MG63 (cell line): ENCODE measurements at places on chromosomes 7 and 10. TPM values are rescaled to one million over a fixed set of nuclear protein-coding genes. Genes with fewer than 3 reads are reported as not detected.

- DNase-seq, result no peak
Measured at GRCh38 chr10:55870186-55870585, 490.9 kb downstream of the ZWINT start.

GRCh38 chr10:96017191-96017687, 26.1 kb upstream of the CCNJ start:
- DNase-seq, result no peak

DNA sequence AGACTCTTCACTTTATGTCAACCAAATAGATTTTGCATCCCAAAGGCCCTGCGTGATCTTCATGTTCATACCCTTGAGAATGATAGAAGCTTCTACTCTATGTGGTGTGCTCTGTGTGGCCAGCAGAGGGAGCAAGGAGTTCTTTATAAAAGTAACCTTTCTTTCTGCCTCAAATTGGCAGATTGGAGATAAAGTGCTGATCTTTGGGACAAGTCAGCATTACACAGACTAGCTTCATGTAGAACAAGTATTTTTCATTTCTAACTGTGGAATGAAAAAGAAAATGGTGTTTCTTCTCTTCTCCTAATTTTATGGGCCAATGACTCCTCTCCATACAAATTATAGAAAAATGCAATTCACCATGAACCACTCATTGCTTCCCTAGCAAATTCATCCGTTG, 1214.1 kb downstream of the SORCS1 start:
- DNase-seq, result peak; percentile 11

DNA sequence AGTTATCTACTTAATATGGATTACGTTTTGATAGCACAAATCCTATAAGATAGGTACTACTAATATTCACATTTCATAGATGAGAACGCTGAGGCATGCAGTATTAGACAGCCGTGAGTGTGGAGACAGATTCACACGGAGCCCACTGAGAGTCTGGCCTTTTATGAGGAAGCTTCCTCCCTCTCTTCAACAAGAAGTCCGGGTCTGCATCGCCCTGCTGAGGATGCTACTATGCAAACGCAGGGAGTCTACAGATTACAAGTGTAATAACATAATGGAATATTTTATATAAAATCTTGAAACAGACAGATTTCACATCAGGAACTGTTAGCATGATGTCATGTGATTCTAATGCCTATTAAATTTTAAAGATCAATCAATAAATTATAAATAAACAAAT, 255.9 kb upstream of the GLI3 start:
- no peak for DNase-seq

- peak; percentile 50 for DNase-seq
Measured at GRCh38 chr10:100827819-100828737, 82.7 kb downstream of the PAX2 start.

DNA sequence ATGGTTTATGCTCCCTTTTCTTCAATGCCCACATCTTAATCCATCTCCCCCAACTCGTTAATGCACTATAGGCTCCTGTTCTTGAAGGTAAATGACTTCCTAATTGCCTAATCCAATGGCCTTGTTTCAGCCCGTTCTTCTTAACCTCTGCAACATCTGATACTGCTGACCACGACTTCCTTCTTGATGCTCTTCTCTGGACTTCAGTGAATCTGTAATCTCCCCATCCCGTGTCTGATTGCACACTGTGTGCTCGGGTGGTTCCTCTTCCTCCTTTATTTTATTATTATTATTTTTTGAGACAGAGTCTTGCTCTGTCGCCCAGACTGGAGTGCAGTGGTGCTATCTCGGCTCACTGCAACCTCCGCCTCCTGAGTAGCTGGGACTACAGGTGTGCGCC, 58.9 kb downstream of the HIPK2 start:
- no peak for DNase-seq

GRCh38 chr7:23486002-23486773, 15.9 kb upstream of the IGF2BP3 start:
- no peak for DNase-seq

DNA sequence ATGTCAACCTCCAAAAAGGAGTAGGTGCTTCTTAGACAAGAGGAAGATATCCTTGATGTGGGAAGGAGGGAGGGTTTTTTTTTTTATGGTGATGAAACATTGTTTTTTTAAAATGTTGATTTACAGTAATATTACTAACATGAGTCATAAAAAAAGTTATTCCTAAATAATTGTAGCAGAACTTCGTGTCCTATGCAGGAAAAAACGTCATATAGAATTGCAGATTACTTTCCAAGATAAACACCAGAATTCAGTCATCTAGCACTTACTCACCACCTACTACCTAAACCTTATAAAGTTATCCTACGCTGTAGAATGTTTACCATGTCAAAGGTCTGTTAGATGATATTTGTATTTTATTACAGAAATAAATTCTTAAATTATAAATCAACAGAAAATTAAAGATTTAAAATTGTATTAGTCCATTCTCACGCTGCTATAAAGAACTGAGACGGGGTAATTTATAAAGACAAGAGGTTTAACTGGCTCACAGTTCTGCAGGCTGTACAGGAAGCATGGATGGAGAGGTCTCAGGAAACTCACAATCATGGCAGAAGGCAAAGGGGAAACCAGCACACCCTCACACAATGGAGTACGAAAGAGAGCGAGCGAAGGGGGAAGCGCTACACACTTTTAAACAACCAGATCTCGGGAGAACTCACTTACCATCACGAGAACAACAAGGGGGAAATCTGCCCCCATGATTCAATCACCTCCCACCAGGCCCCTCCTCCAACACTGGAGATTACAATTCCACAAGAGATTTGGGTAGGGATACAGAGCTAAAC, 105.2 kb upstream of the NEBL start:
- no peak for DNase-seq

DNA sequence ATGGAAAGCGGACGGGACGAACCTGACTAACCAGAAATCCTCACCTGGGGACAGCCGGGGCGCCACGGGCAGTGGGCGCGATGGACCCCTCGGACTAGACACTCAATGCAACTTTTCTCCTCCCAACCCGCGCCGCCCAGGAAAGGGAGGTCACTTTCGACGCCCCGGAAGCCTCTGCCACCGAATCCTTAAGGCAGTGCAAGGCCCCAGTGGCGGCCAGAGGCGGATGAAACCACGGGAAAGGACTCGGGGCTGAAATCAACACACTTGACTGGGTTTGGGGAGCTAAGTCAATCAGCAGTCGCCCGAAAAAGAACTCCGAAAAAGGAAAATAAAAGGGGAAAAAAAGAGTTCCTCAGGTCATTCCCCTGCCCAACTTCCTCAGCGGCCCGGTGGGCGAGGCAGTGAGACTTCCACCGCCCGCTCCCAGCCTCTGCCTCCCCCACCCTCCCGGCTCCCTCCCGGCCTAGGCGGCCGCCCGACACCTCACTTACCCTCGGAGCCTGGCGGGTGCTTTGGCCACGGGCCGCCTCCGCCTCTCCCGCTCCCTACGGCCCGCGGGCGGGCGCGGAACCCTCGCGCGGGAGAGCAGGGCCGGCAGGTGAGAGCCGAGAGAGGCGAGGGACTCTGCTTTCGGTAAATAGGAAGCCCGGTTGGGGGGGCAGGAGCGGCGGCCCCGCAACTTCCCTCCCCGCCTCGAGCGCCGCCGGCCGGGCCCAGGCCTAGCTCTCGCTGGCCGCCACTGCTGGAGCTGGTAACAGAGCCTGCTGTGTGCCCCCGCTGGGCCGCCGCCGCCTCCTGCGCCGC, 518 bp downstream of the WAPL start:
- peak; percentile 66 for DNase-seq

DNA sequence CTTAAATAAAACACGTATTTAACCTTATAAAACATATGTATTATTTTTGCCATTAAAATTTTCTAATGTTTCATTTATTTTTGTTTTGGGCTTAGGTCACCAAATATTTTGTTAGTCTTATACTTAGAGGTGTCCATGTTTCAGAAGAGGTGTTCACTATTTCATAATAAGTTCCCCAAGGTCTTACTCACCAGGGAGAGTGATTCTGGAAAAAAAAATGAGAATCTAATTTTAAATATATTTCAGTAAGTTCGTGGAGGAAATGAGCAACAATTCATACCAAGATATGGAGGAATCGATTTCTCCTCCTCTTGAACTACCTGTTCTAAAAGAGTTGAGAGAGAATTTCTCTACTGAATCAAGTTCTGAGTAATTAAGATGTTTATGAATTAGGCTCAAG, 271.6 kb upstream of the SLC26A5 start:
- no peak for DNase-seq

DNA sequence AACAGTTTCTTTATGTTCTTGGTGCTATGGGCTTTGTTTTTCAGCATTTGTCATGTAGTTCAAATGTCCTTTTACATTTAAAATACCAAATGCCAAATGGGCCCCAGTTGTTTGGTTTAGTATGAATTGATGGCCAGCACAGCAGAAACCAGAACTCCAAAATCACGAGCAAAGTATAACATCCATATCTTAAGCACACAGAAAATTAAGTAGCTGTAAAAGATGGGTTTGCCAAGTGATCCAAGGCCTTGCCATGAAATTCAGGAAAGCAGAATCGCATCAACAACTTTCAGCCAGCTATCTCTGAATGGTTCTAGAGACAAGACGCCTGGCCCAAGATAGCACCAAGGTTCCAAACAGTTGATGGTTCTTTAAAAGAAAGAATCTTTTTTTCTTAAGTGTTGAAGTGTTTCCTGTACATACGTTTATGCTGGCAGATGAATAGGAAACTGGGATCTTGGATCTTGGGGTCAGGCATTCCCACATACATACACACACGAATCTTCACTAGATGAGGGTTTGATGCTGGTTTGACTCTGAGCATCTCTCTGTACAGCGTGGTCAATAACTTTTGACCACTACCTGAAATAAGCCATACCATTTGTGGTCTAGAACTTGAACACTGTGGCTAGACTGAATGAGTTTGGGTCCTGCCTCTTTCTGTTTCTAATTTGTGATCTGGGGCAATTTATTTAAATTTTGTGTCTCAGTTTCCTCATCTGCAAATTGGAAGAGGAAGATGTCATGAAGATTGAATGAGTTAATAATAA, 711.8 kb downstream of the KCNMA1 start:
- no peak for DNase-seq

GRCh38 chr7:151416941-151417315, 7.1 kb upstream of the WDR86 start:
- no peak for DNase-seq

- DNase-seq, result no peak
Measured at GRCh38 chr10:26556748-26557640, 118.9 kb downstream of the APBB1IP start.

GRCh38 chr7:158470336-158470735, 117.3 kb downstream of the PTPRN2 start:
- DNase-seq, result no peak

- peak; percentile 98 for DNase-seq
Measured at GRCh38 chr7:2641406-2642393, 9.9 kb downstream of the TTYH3 start.

DNA sequence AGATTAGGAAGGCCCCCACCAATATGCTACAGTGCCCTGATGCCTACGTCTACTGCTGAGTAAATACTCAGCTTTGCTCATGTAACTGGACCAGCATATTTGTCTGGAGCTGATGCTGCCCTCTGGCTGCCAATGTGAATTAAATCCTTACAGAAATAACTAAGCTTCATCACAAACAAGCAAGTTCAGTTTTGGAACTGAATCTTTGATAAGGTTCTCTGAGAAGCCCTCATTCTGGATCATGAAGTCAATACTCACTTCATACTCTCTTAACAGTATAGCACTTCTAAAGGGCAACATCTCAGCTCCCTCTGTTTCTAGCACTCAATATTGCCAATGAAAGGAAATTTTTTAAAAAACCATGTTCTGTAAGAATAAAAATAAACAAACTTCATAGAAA, 246.7 kb downstream of the ETV1 start:
- DNase-seq, result peak; percentile 47

DNA sequence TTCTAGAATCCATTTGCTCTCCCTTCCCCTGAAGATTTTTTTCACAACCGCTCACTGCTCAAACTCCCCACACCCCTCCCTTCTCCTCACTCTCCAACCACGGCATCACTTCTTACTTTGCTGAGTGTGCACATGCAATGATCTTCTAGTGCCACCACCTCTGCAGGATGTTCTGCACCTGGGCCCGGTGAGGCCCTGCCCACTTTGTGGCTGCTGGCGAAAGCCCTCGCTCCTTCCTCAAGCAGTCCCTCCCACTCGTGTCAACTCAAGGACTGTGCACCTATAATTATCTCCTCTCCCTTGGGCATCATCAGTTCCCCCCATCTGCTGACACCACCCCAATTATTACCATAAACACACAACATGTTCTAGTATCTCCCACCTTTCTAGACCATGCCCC, 91.0 kb upstream of the LANCL2 start:
- DNase-seq, result no peak

DNA sequence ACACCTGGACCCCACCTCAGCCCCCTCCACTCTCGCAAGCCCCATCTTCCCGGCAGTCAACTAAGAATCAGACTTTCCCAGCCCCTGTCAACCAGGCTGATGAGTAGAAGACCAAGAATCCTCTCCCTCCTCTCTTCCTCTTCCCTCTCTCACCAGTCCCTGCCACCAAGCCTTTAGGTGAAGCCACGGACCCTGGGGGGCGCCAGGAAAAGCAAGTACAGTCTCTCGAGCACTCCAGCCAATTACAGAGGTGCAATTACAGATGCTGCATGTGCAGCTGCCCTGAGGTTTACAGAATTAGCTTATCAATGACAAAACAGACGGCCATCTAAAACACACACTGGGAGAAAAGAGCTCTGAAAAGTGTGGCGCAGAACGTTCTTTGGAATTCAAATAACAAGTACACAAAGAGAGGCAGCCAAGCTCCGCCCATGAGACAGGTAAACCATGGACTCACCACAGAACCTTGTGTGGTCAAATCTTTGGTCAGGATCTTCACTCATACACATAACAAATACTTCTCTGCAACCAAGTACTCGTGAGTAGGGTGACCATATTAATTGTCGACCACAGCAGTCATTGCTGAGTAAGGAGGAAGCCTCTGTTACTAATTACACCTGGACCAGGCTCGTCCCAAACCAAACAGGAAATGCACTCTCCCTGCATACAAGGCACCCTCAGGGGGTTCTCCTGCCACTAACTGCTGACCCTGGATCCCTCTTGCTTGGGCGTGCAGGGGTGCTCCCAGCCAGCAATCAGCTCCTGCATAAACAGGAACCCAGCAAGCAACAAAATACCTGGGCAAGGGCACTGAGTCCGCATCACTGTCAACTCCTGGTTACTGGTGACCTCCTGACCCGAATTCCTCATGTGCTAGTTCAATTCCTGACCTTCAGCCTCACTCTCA, 189.2 kb downstream of the FAM107B start:
- DNase-seq, result no peak

- DNase-seq, result no peak
Measured at GRCh38 chr10:73809061-73809818, 2.2 kb downstream of the NDST2 start.

- no peak for DNase-seq
Measured at GRCh38 chr7:127799535-127800305, 147.7 kb downstream of the SND1 start.

GRCh38 chr10:79336276-79336675, 11.0 kb upstream of the PPIF start:
- no peak for DNase-seq

GRCh38 chr10:119468542-119469324, 73.8 kb downstream of the RGS10 start:
- DNase-seq, result no peak

CALD1 gene
- 53.1 and 68.3 TPM in 2 replicates for total RNA-seq

NXPH1 gene
- total RNA-seq, result not detected in 2 replicates

DDC gene
- not detected in 2 replicates for total RNA-seq

NODAL gene
- not detected in 2 replicates for total RNA-seq

BMPR1A gene
- 32.6 and 35.1 TPM in 2 replicates for total RNA-seq

INHBA gene
- total RNA-seq, result 0.07 and 0.56 TPM in 2 replicates

ADAM22 gene
- total RNA-seq, result not detected in 2 replicates

MBL2 gene
- not detected in 2 replicates for total RNA-seq

NUPR2 gene
- not detected in 2 replicates for total RNA-seq

SLC13A1 gene
- total RNA-seq, result not detected in 2 replicates

FOXI2 gene
- total RNA-seq, result not detected in 2 replicates

MXI1 gene
- 13.0 and 15.7 TPM in 2 replicates for total RNA-seq

CPA2 gene
- total RNA-seq, result 1.0 and 1.6 TPM in 2 replicates

EFCAB10 gene
- not detected in 2 replicates for total RNA-seq
